ENCODE measurements at places on chromosomes 3 and 15.

- no peaks in the 10 kb centered on the region for H3K36me3 ChIP-seq
- DNase-seq = no peak
- no peak overlapping the region for H3K4me3 ChIP-seq
Observed at GRCh38 chr15:63945838-63946298, 100.4 kb downstream of the DAPK2 start.

- H3K27me3 ChIP-seq = no peaks in the 10 kb centered on the region
- H3K4me1 ChIP-seq = no peaks in the 10 kb centered on the region
- no peak overlapping the region for H3K4me3 ChIP-seq
- H3K36me3 ChIP-seq = no peaks in the 10 kb centered on the region
Observed at GRCh38 chr3:94362393-94362792, 299.5 kb downstream of the NSUN3 start.

- H3K36me3 ChIP-seq = peaks cover 49% of the 10 kb centered on the region
- peaks cover 33% of the 10 kb centered on the region for H3K4me1 ChIP-seq
Observed at GRCh38 chr3:194617827-194618226, 15.4 kb downstream of the TMEM44 start.

DNA sequence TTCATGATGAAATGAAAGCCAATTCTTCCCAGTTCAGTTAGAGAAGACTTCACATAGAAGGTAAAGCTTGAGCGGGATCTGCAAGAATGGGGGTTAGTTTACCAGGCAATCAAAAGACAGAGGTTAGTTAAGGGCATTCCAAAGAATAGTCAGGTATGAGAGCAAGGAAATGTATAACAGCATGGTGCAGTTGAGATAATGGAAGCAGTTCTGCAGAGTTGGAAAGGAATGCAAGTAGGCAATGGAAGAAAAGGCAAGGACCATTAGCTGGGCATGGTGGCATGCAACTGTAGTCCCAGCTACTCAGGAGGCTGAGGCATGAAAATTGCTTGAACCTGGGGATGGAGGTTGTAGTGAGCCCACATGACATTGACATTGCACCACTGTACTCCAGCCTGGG lies 55.0 kb downstream of the LSAMP start:
- H3K4me1 ChIP-seq = peaks cover 23% of the 10 kb centered on the region
- H3K36me3 ChIP-seq = no peaks in the 10 kb centered on the region
- H3K27me3 ChIP-seq = peaks cover 3% of the 10 kb centered on the region
- H3K4me3 ChIP-seq = no peak overlapping the region
- no peak overlapping the region for H3K27ac ChIP-seq

- H3K36me3 ChIP-seq = peaks cover 12% of the 10 kb centered on the region
- no peak overlapping the region for H3K4me3 ChIP-seq
- H3K27me3 ChIP-seq = peaks cover 6% of the 10 kb centered on the region
- no peak overlapping the region for H3K27ac ChIP-seq
- peaks cover 8% of the 10 kb centered on the region for H3K4me1 ChIP-seq
- DNase-seq = no peak
Observed at GRCh38 chr15:98968576-98968975, 39.0 kb downstream of the PGPEP1L start.

GRCh38 chr15:73936181-73936580 lies 9.9 kb downstream of the LOXL1 start:
- H3K36me3 ChIP-seq = no peaks in the 10 kb centered on the region
- peak overlapping the region; percentile 56 for H3K27ac ChIP-seq
- DNase-seq = no peak
- H3K4me3 ChIP-seq = peak overlapping the region; percentile 15

All from nephron progenitor cell (in vitro differentiated cells).